ENCODE measurements at places on chromosomes 6 and 20.

DNA sequence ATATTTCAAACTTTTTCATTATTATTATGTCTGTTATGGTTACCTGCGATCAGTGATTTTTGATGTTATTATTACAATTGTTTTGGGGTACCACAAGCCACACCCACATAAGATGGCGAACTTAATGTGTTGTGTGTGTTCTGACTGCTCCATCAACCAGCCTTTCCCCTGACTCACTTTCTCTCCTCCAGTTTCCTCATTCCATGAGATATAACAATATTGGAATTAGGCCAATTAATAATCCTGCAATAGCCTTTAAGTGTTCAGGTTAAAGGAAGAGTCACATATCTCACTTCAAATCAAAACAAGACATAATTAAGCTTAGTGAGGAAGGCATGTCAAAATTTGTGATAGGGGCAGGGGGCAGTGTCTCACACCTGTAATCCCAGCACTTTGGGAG is 16.3 kb upstream of the POPDC3 start:
- no peak for DNase-seq

DNA sequence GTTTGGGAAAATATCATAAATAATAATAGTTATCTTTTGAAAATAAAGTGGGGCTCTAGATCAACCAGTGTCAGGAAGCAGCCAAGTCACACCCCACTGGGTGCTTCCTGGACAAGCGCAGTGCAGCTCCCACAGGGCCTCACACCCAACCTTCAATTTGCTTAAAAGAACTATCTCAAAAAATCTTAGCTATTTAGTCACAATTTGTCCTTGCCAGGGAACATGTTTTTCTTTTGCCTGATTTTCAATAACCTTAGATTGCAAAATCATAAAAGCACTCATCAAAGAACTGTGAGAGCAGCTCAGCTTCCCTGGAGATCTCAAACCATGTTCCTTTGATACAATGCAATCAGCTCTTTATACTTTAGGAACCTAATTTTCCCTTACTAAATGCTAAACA is 1.6 kb upstream of the NCOA7 start:
- DNase-seq = peak; percentile 62

- peak; percentile 75 for DNase-seq
Observed at GRCh38 chr20:24991897-24992486, 559 bp downstream of the APMAP start.

DNA sequence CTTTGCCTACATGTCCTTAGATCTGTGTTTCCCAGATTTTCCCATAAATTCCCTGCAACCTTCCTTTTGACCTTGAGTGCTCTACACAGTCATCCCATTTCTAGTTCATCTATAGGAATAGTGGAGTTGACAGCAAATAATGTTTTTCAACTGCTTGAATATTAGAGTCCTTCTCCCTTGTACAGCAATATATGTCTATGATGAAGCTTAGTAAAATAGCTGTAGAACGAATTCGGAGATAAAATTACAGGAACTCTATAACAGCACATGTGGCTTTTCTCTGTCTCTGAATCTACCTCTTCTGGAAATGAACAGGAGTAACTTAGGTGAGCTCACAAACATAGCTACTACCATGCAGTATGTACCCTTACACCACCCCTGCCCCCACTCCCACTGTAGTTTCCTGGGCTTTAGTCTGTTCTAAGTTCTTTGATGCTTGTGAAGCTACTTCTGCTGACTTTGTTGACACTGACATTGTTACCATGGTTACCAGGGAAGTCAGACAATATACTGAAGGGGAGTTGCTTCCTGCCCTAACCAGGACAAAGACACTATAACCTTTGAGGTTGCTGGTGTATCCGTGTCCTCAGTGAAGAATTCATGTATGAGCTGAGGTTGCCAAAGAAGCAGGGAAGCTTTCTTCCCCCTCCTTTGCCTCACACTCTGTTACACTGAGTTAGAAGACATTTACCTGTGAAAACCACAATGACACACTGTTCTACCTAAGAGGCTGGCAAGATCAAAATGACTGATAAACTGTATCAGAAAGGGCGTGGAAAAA is 35.8 kb upstream of the SHLD1 start:
- no peak for DNase-seq

DNA sequence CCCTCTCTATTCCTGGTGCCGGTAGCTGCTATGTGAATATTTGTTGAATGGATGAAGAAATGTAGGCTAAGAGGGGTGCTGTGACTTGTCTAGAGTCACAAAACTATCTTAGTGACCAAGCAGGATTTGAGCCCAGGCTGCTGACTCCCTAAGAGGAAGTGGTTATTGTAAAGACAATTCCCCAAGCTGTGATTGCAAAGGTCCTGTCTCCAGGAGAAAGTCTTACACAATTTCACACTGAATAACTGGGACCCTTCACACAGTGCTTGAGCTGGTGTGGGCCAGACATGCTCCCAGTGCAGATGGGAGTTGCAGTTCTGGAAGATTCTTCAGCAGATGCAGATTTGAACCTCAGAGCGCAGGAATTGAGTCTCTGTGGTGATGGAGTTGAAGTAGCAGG is 38.1 kb downstream of the IYD start:
- no peak for DNase-seq
